Cerebellar nuclear complex (tissue), 1 donor: ENCODE measurements at places on chromosomes 16 and 17.

DNA sequence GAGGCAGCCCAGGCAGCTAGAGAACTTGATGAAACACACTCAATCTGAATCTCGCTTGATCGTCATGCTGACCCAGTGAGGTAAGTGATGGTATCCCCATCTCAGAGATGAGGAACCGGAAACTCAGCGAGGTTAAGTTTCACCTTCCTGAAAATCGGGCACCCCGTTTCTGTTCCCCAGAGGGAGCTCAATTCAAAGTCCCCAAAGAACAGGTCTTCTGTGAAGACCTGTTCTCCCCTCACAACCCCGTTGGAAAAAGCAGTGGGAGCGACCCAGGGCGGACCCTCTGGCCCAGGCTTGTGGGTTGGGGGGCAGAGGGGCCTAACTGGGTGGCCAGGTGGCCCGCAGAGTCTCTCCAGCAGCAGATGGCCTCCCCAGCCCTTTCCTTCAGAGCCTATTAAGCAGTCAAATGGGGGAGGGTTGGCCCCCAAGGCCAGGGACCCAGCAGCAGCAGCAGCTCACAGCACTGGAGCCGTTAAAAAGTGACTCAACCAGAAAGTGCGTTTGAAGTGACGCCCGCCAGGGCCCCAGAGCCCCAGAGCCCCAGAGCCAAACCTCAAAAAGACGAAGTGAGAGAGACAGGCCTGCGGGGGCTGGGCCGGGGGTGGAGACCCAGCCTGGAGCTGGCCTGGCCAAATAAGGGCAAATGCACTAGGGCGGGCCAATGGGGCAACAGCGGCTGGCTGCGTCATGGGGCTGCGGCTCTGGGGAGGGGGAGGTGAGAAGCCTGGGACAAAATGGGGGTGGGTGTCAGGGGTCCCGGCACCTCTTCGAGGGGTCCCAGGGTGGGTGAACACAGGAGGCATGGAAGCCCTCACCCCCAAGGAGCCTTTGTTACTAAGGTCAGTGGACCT lies 9.2 kb upstream of the TSPOAP1 start:
- DNase-seq = no peak

DNA sequence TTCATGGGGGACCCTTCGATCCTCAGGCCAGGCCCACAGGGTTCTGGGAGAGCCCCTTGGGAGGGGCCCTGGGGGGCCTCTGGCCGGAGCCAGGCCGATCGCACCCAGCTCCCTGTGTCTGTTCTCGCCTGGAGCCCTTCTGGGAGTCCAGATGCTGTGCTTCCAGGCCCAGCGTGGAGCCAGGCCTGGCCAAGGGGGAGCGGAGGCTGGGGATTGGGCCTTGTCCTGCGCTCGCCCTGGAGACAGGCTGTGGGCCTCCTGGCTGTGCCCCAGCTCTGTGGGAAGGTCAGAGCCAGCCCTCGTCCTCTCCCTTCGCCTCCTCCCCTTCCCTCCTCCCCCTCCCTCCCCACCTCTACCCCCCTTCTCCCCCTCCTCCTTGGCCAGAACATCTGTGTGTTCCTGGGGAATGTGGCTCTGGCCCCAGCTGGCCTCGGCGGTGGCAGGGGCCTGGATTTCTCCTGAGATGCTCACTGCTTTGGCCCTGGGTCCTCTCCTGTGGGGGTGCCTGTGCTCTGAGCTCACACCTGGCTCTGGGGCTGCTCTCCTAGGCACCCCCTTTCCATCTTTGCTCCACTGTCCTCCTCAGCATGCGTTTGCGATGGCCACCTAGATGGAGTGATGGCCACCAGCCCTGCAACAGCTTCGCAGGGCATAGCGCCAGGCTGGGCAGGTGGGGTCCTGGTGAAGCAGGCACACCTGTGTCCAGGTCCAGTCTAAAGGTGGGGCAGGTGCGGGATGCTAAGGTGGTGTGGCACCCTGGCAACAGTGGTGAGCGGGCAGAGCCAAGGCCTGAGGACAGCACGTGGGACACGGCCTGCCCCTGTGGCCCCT lies 90.6 kb upstream of the CIBAR2 start:
- DNase-seq = no peak

DNA sequence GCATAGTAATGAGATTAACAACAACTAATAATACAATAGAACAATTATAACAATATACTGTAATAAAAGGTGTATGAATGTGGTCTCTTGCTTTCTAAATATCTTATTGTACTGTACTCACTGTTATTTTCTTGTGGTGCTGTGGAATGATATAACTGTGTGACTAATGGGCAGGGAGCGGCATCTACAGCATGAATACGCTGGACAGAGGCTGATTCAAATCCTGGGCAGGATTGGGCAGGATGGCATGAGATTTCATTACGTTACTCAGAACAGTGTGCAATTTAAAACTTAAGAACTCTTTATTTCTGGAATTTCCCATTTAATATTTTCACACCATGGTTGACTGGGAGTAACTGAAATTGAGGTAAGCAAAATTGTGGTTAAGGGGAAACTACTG lies 1239.8 kb upstream of the GOT2 start:
- DNase-seq = no peak

DNA sequence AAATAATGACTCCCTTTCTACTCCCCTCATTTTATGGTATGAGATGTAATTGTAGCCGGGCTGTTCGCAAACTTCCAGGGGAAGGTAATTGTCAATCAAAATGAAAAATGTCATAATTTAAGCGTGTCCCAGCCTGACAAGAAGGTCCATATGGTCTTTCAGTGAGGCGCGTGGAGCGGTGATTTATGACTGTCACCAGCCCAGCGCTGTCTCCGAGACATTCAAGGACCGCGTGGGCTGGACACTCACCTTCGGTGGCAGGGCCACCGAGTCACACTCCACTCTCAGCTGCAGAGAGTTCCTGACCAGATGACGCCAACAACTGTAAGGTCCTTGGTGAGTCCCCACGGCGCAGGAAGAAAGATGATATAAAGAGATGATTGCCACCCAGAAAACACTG lies 157.7 kb upstream of the TNRC6C start:
- no peak for DNase-seq

GRCh38 chr17:73785496-73785895 lies 141.3 kb upstream of the SDK2 start:
- DNase-seq = no peak

DNA sequence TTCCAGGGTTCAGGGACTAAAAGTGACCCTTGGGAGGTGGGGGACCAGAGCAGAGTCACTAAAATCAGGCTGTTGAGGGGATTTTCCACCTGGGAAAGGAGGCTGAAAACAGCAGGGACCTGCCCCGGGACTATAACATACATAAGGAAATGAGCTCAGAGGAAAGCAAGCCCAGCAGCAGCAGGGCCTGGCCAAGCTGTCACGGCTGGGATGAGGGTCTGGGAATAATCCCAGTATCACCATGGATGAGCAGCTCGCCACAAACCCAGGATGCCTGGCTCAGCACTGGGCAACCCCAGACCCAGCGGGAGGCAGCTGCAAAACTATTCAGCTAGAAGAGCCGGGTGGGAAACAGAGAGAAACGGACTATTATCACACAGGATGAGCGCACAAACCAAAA lies 72.4 kb downstream of the RPH3AL start:
- no peak for DNase-seq

DNA sequence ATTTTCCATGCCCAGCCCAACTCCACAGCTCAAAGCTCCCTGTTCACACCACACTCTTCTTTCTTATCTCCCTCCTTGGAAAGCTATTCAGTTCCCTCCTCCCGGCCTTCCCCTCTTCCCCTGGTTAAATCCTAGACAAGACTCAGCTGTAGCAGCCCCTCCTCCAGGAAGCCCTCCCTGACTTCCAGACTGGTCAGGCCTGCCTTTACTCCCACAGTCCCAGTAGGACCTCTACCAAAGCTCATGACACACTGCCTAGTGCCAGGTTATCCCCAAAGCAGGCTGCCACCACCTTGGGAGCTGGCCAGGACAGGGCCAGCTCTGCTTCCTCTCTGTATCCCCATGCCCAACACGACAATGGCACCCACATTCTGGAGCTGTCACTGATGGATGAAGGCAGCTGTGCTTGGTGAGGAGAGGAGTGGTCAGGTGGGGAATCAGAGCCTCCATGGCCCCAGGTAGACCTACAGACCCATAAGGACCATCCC lies 50.0 kb downstream of the BEAN1 start:
- no peak for DNase-seq

GRCh38 chr17:30235386-30236296 lies at the start of gene SLC6A4:
TSS of gene SLC6A4 (minus strand) at chr17:30235697. CDS start at chr17:30221958, 13,739 bp downstream.
- DNase-seq = no peak

DNA sequence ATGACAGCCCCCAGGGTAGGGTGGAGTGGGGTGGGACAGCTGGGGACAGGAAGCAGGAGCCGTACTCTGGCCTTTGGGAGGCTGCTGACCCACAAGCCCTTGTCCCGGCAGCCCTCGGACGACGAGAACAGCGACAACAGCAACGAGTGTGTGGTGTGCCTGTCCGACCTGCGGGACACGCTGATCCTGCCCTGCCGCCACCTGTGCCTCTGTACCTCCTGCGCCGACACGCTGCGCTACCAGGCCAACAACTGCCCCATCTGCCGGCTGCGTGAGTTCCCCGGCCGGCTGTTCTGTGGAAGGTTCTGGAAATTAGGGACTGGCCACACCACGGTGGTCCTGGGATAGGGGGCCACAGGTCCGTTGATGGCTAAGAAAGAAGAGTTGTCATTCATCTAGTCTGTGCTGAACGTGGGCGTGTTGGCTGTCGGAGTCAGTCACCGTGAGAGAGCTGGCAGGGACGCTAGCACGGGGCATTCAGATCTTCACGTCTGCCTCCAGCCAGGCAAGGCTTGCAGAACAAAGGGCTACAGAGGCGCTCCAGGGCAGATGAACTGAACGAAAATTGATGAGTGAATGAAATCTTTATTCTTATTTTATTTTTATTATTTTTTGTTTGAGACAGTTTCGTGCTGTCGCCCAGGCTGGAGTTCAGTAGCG lies 19.8 kb upstream of the NUDT16L1 start:
- DNase-seq = no peak

DNA sequence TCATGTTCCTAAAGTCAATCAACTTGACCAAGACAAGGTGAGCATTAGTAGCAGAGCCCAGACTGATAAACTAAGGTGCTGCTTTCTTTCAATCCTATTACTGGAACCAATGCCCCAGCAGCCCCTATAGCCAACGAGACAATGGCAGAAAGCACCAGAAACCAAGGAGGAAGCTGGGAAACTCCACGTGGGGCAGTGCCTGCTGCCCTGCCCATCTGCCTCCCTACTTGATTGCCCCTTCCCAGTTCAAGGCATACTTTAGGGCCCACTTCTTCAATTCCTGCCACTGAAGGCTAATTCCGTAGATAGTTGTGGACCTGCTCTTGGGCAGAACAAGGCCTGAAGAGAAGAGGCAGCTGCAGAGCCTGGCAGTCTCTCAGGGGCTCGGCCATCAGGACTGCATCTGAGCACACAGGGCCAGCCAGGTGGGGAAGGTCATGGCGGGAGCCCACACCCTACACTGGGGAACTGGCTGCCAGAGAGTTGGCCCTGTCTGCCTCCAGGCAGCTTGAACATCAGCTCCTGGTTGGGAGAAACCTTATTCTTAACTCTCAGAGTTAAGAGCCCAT lies 30.9 kb downstream of the WSB1 start:
- DNase-seq = no peak

DNA sequence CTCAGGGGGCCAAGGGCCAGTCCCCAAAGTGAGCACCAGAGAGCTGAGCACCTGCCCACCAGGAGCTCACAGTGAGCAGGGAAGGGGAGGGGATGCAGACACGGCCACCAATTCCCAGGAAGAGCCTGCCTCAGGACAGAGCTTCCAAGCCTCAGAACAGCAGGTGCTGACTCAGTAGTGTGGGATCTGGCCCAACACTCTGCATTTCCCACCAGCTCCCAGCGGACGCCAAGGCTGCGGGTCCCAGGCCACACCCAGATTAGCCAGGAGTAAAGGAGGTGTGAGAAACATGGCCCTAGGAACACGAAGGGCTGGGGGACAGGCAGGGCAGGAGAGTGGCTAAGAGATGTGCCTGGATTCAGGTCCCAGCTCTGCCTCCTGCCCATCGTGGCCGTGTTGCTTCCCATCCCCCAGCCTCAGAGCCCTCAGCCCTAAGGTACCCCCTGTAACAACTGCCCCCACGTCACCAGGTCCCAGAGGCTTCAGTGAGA lies 28.4 kb upstream of the EIF1 start:
- DNase-seq = no peak
